Esophagus squamous epithelium (tissue), 5 donors: ENCODE measurements at places on chromosomes 7 and 10.

- no peak for DNase-seq
Observed at GRCh38 chr7:40786909-40787308, 652.1 kb downstream of the SUGCT start.

GRCh38 chr10:24463611-24464426 lies 254.9 kb downstream of the KIAA1217 start:
- DNase-seq = no peak

DNA sequence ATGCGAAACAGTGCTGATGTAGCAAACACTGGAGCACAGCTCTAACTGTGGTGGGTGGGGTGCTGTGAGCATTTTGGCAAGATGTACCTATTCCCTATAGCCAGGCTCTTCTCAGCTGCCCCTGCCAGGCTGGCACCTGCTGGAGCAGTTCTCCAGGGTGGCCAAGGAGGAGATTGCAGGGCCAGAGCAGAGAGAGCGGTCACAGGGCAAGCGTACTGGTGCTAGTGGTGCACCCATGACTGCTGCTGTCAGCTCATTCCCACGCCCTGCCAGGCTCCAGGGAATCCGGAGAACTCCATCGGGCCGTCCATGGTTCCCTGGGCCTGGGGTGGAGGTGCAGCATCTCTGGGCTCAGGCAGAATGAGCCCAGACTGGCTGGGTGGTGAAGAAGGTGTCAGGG lies 2.1 kb downstream of the COL13A1 start:
- DNase-seq = no peak

GRCh38 chr7:42672339-42672999 lies 239.4 kb downstream of the C7orf25 start:
- no peak for DNase-seq

DNA sequence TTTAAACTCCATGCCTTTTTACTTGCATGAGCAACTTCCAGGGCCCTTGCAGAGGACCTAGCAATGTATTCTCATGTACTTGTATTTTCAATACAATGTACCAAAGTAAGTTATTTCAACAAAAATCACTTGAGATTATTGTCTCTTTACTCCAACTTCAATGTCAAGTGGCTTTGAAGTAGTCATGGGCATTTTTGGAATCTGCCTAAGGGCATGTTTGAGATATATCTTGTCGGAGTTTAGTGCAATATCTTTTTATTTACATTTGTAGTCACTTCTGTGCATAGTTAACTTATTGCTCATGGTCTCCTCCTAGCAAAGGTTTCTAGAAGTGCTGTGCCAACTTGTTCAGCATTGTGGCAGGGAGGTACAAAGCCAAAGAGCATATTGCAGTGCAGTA lies 508.7 kb upstream of the SEMA3D start:
- DNase-seq = no peak
